Liver (tissue), 10 donors: ENCODE measurements at places on chromosomes 3 and 15.
A peak's percentile ranks its signal among the peaks of the same experiment; 100 is the strongest.

- no peak overlapping the region for H3K27ac ChIP-seq
- H3K4me3 ChIP-seq, result no peak overlapping the region
- H3K4me1 ChIP-seq, result no peaks in the 10 kb centered on the region
- no peak for DNase-seq
- no peaks in the 10 kb centered on the region for H3K36me3 ChIP-seq
Measured at GRCh38 chr15:42474827-42475226, 16.1 kb downstream of the ZNF106 start.

DNA sequence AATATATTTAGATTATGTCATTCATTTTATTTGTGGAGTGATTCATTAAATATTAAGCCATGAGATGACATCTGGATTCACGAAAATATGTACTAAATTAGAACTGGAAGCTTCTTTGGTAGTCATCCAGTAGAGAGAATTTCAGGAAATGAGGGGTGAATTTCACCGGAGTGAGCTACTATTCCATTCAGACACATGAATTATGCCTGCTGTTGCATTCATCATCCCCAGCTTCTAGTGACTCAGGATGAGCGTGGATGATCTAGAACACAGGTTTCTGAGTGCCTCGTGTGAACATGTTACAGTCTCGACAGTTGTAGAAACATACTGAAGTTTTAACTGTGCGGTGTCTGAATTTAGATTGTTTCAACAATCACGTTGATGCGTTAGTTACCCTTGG lies 42.9 kb upstream of the GABRG3 start:
- no peaks in the 10 kb centered on the region for H3K36me3 ChIP-seq
- no peak overlapping the region for H3K27ac ChIP-seq
- no peaks in the 10 kb centered on the region for H3K4me1 ChIP-seq
- no peak overlapping the region for H3K4me3 ChIP-seq

GRCh38 chr3:182104881-182105280 lies 393.2 kb downstream of the SOX2 start:
- H3K4me1 ChIP-seq, result no peaks in the 10 kb centered on the region
- H3K36me3 ChIP-seq, result no peaks in the 10 kb centered on the region
- H3K27me3 ChIP-seq, result no peaks in the 10 kb centered on the region
- no peak overlapping the region for H3K4me3 ChIP-seq
- DNase-seq, result no peak

GRCh38 chr3:157912514-157913451 lies 193.4 kb downstream of the SHOX2 start:
- H3K4me1 ChIP-seq, result no peaks in the 10 kb centered on the region
- no peak overlapping the region for H3K4me3 ChIP-seq
- no peak for DNase-seq
- H3K27ac ChIP-seq, result no peak overlapping the region
- H3K27me3 ChIP-seq, result no peaks in the 10 kb centered on the region
- H3K36me3 ChIP-seq, result no peaks in the 10 kb centered on the region

DNA sequence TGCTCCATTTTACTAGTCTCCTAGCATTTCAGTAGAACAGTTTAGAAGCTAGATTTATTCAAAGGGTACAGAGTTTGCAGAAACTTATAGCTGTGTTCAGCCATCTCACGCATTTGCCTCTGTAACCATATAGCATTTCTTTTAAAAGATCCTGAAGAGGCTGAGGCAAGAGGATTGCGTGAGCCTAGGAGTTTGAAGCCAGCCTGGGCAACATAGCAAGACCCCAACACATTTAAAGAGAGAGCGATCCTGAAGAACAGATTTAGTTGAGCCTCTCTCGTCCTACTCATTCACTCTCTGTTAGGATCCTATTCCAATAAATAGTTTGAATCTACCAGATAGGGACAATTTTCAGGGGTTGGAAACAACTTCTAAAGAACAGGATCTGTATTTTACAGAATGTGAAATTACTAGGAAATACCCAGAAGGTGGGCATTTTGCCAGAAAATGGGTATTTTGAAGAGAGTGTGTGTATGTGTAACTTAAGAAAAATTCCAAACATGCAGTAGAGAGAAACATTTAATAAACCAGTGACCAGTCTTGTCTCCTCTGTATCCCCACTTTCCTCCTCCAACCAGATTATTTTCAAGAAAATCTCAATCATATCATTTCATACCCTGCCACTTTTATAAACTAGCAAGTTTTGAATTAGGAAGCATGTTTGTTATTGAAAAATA lies 4.5 kb downstream of the EIF3J start:
- no peaks in the 10 kb centered on the region for H3K27me3 ChIP-seq
- H3K4me3 ChIP-seq, result no peak overlapping the region
- no peak for DNase-seq
- no peaks in the 10 kb centered on the region for H3K36me3 ChIP-seq

GRCh38 chr3:10515884-10516495 lies 10.6 kb upstream of the ATP2B2 start:
- no peak overlapping the region for H3K4me3 ChIP-seq
- no peaks in the 10 kb centered on the region for H3K36me3 ChIP-seq
- peak overlapping the region; percentile 83 for H3K27ac ChIP-seq
- DNase-seq, result no peak

- no peak overlapping the region for H3K27ac ChIP-seq
- no peaks in the 10 kb centered on the region for H3K27me3 ChIP-seq
- H3K36me3 ChIP-seq, result no peaks in the 10 kb centered on the region
- DNase-seq, result no peak
Measured at GRCh38 chr3:61664105-61664482, 102.7 kb downstream of the PTPRG start.

DNA sequence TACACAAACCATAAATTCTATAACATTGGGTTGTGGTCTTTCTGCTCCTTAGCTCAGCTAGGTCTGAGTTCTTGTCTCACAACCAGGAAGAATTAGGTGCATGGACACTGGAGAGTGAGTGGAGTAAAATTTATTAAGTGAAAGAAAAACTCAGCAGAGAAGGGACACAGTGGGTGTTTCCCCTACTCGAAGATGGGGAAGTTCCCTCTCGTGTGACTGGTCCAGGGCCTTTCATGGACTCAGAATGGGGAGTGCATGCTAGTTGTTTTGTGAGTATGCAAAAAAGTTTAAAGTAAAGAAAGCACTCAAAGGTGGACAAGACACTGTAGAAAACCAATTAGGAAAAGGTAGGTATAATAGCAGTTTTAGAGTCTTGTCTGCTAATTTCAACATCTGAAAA lies 215.5 kb upstream of the RORA start:
- H3K27ac ChIP-seq, result no peak overlapping the region
- no peaks in the 10 kb centered on the region for H3K4me1 ChIP-seq
- no peaks in the 10 kb centered on the region for H3K27me3 ChIP-seq
- no peaks in the 10 kb centered on the region for H3K36me3 ChIP-seq
